Fibroblast of skin of abdomen (primary cell): ENCODE measurements at places on chromosomes 2 and 18.
A peak's percentile ranks its signal among the peaks of the same experiment; 100 is the strongest.

DNA sequence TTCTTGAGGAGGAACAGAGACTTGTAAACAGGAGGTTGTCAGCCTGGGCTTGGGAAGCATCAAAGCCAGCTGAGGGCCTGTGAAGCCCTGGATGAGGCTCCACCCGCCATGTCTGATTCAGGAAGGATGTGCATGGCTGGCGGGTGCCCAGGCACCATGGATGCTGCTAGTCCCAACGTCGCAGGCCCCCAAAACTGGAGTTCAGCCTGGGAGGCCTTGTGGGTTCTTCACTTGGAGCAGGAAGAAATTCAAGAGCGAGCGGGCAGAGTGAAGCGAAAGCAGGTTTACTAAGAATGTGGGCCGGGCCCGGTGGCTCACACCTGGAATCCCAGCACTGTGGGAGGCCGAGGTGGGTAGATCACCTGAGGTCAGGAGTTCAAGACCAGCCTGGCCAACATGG, 12.1 kb upstream of the PXDN start:
- no peak for DNase-seq

DNA sequence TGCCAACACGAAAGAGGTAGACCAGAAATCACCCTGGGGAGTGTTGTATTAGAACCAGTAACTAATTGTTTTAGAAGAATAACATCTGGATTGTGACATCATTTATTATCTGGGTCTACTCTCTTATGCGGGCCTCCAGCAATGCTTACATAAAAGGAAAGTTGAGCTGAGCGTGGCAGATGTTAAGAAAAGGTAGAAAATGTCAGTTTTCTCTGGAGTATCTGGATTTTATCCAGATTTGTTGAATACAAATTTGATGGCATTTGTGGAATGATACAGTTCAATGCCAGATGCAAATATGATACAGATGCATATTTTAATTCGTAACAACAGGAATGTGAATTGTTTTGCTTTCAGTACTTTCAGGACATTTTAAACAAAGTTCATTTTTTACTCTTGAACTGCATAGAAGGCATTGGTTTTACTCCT, 90.3 kb downstream of the PRPF40A start:
- DNase-seq = peak; percentile 48

GRCh38 chr2:108573061-108573460, 38.8 kb downstream of the LIMS1 start:
- peak; percentile 87 for DNase-seq

GRCh38 chr2:74290066-74290465, 53.1 kb downstream of the SLC4A5 start:
- no peak for DNase-seq

- DNase-seq = peak; percentile 93
Observed at GRCh38 chr18:28999726-29000125, 822.8 kb upstream of the CDH2 start.

GRCh38 chr2:46552079-46552478, 72.7 kb downstream of the TMEM247 start:
- DNase-seq = no peak

DNA sequence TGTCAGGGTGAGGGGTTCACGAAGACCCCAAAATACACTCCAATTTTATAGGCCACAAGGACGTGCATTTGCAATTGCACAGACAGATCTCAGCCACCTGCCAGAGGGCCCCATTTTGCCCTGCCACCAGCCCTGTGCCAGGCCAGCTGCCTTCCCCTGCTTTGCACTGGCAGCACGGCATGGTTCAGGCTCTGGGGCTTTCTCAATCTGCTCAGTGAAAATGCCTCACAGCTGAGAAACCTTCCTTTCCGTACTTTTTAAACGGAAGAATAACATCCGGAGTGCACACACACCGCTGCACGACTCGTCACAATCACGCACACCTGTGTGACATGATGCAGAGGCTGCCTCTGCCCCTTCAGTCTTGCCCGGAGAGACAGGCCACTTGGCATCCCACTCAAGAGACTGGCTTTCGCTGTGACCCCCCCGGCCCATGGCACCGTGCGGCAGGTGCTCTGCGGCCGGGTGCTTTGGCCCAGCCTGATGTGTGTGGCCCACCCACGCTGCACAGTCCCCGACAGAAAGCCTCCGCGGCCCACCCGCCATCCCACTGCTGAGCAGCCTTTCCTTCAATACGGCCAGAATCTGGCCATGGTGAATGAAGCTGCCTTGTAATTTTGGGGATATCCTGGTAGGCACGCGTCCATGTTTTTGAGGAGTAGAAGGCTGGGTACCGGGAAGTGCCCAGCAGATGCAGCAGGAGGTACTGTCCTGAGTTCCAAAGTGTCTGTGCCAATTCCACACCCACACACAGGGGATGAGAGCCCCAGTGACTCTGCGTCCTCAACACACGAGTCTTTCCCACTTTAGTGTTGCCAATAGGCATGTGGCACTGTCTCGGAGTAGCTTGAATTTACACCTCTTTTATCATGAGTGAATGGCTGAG, 88.8 kb downstream of the USP40 start:
- no peak for DNase-seq

GRCh38 chr2:120436885-120437603, 91.1 kb downstream of the INHBB start:
- peak; percentile 24 for DNase-seq

GRCh38 chr18:39960550-39960949, 1994.5 kb upstream of the PIK3C3 start:
- peak; percentile 55 for DNase-seq

DNA sequence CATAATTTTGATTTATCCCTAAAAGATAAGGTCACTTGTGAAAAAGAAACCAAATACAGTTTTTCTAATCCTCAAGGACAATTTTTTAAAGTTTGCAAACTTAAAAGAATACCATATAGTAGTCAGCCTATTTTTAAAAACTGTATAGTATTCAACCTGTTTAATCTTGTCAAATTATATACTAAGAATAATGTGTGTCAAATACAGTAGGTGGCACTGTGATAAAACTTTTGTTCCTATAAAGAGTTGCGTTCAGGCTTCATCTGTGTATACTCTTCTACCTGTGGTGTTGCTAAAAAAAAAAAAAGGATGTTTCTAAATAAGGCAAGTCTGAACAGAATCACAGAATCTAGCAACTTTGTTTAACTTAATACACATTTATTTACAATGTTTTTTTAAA, 68.6 kb downstream of the CCDC138 start:
- peak; percentile 3 for DNase-seq

GRCh38 chr18:36772241-36772723, 56.5 kb downstream of the TPGS2 start:
- DNase-seq = peak; percentile 56

DNA sequence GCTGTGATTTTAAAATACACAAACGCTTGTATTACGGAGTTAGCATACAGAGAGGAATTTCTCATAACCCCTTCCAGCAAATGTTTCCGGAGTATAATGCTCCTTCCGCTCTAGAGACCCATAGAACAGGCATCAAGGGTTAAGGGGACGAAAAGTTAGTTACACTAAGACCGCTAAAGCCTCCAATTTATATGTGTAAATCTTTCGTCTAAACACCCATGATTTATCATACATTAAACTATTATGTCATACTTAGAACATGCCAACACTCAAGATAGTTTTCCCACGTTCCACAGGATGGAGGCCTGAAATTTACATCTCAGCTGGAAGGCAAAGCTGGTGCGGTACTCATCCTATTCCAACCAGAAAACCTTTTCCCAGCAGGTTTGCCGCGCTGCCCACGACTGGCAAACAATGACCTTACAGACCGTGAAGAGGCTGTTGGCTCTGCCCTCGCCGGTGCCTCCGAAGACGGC, 650 bp downstream of the ORMDL1 start:
- DNase-seq = peak; percentile 27

DNA sequence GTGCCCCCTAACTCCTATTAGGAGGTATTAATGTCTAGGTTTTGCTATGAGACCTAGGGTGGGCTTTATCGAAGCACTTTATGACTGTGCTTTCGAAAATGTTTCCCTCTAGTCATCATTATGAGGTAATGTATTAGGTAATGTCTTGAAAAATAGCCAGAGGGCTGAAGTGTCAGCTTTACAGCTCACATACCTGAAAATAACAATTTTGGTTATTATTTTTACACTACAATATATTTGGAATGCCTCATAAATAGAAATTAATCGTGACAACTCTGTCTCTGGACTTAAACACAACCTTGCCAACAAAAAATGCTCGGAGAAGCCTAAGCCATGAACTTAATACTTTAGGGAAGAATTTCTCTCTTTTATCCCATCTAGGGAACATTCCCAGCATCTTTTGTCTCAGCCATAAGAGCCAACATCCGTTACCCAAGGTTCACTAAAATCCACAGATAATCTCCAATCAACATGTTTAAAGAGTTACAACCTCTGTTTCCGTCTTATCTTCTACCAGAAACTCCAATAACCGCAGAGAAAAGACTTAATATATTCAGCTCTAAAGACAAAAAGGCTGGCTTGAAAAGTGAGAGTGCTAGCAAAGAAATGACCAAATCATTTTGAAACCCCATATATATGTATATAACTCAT, 130.9 kb upstream of the RND3 start:
- no peak for DNase-seq
